ENCODE measurements at places on chromosomes 6 and 20.

DNA sequence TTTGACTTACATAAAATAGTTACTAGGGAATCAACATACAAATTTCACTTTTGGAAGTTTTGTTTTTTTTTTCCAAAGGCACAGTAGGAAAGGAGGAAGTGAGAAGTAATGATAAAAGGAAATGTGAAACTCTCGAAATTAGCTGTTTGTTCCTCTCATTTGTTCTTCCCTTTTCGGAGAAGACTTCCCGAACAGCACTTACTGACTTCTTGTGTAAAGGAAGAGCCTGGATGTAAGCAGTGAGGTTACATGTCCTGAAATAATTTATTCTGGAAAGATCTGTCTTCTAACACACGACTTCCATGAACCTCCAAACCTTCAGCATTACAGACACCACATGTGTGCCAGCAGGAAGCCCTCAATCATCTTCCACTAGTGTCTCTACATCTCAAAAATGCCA, 59.1 kb downstream of the KIF16B start:
- DNase-seq = no peak

DNA sequence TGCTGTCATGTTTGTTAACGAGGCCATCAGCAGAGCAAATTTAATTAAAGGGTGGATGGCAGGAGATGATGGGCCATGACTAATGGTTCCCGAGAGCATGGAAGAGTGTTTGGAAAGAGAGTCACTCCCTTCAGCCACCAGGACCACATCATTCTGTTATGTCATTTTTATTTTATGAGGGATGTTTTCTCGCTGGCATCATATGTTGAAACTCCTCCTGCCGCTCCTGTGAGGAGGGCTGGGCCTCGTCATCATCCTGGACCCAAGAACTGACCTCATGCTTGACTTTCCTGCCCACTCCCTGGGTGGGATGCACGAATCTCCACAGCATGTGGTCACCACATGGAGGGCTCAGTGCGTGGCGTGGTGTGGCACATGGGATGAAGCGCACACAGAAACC, 86.4 kb upstream of the FRMD1 start:
- no peak for DNase-seq

GRCh38 chr6:56268266-56268665, 20.9 kb upstream of the COL21A1 start:
- no peak for DNase-seq

DNA sequence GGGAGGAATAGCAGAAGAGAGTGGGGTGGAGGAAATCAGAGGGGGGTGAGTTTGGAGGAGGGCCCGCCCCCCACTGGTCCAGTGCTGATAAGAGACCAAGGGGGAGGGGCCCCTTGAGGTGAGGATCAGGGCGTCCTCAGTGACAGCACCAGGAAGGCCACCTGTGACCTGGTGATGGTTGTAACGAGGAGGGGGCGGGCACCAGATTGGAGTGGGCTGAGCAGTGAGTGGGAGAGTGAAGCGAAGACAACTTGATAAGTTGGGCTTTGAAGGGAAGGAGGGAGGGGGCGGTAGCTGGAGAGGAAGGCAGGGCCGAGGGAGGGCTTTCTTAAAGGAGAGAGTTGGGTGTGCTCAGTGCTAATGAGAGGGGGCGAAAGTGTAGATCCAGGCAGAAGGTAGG, 30.7 kb downstream of the CDH22 start:
- DNase-seq = no peak

DNA sequence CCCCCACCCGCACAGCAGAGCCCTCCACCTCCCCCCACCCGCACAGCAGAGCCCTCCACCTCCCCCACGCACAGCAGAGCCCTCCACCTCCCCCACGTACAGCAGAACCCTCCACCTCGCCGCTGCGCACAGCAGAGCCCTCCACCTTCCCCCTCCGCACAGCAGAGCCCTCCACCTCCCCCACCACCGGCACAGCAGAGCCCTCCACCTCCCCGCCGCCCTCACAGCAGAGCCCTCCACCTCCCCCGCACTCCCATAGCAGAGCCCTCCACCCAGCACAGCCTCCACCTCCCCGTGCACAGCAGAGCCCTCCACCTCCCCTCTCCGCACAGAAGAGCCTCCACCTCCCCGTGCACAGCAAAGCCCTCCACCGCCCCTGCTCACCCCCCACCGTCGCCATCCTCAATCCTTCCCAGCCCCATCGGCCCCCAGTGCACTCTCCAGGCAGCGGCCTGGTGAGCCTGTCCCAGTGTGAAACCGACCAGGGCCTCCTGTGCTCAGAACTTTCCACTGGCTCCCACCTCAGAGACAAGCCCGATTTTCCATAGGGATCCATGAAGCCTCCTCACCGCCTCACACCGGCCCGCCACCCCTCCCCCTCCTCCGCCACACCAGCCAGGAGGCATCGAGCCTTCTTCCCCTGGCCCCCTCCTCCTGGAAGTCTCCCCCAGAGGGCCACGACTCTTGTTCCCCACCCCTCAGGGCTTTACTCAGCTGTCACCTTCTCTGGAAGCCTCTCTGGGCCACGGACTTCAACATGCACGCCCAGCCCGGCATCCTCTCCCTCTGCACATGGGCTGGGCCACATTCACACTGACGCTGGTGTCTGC, 347.1 kb downstream of the ZFAND3 start:
- DNase-seq = no peak

DNA sequence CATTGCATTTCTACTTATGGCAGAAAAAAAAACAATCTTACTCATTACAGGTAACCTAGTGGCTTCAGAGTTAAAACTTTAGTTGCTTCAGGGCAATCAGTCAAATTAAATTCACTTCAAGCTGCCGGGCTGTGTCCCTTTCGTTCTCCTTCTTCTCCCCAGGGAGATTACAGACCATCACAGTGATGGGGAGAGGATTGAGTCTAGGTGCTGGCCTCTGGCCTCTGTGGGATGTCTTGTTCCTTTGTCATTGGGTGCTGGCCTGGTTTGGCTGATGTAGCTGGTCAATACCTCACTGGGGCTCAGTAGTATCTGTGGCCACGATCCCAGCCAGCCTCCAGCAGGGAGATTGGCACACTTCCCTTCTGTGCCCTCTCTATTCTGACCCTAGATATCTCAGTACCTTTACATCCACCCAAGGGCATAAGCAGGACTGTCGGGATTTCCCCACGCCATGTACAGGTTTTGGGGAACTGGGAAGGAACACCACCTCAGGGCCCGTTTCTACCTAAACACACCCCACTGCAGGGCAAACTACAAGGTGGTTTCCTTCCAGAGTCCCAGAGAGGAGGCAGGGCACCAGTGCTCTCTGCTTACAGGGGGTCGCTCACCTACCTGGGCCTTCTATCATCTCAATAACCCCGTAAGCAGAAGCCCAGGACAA, 15.4 kb downstream of the FYN start:
- no peak for DNase-seq

- no peak for DNase-seq
These were observed at the start of gene OOEP for GRCh38 chr6:73369563-73369962. Gene OOEP, minus strand, starts transcription at chr6:73369897. Its CDS starts 105 bp downstream, at chr6:73369792.

- no peak for DNase-seq
These were observed 49.5 kb downstream of the ADTRP start for GRCh38 chr6:11729076-11729475.

DNA sequence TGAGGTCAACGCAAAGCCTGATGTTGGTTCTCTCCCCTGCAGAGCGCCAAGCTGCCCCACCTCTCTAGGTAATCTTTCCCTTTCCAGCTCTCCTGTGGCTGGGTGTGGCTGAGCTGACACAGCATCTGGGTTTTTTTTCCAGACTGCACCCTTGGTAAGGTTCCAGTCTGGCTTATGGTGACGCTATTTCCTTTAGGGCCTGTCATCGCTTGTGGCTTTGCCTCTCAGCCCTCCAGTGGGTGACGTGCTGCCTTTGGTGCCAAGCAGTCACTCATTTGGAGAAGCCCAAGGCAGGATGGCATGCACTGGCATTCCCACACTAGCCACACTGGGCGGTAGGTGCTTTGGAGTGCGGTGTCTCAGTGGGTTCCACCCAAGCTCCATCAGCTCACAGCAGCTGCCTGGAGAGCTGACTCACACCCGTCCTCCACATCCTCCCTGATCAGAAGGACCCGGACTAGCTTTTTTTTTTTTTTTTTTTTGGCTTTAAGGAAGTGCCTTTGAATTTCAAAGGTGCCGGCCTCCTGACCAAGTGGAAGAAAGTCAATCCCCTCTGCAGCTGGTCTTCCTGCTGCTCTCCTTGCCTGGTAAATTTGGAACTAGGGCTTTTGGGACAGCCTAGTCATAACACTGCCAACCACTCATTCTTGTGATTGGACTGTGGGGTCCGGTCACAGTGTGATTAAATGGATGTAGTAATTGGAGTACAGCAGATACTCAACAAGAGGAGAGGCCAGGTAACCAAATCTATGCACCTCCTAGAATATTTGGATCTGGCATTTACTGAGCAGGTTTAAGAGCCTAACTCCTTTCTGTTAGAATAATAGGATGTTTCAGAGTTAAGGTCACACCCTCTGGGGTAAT, 153.6 kb downstream of the CD83 start:
- no peak for DNase-seq

DNA sequence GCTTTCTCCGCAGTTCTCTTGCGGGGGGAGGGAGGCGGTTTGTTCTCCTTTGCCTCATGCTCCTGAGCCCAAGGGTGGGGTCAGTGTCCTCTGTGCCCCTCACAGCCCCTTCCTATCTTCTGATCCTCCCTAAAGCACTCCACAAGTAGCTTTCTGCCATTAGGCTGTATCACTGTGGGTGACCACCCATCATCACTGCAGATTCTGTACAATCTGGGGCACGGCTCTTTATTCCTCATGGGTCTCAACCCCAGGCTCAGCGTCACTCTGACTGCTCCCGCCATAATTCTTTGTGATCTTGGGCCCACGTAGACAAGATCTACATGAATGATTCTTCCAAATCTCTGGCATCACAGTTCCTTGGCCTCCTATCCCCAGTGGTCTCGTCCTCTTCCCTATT, 10.5 kb downstream of the NCR2 start:
- DNase-seq = no peak

- no peak for DNase-seq
These were observed 91.4 kb upstream of the RNF217 start for GRCh38 chr6:124870611-124871459.

DNA sequence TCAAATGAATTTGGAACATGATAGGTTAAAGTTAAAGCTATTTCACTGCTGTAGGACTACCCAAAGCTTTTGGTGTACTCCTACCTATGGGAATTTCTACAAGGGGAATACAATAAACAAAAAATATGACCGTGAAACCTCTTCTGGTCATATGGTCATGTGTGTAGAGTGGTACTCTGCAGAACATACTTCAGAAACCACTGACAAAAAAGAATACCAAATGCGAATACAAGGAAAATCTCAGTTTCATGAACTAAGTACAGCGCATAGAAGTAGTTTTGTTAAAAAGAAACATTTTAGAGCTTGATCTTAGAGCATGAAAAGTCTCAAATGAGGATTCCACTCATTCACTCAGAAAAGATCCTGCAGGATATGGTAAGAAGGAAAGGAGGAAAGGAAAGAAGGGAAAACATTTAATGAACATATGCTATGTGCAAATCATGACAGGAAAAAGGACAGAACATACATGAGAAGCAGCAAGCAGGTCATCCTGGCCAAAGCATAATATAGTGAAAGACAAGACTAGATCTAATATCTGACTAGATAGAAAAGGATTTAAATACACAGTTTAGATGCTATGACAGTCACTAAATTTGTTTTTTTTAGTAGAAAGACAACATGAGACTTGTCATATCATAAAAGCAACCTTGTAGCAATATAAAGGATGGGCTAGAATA, 36.5 kb downstream of the SNX14 start:
- no peak for DNase-seq

GRCh38 chr6:28940858-28941683, 17.3 kb upstream of the TRIM27 start:
- peak; percentile 75 for DNase-seq

DNA sequence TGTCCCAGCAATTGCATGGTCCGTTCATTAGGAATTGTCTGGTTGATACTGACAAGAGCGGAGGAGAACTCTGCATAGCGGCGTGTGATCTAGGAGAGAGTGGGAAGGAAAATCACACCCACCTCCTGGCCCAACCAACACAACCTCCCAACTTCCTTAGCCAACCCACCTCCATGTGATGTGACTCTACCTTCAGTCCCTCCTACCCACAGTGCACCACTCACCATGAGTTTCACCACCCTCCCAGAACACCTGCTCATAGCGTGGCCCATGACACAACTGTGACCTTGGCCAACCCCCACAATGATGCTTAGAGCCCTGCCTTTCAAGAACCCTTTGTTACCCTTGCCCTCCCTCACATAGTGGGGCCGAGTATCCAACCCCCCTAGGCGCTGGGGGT, 7.7 kb downstream of the VPS52 start:
- DNase-seq = no peak

GRCh38 chr6:100712997-100713396, 168.1 kb downstream of the ASCC3 start:
- no peak for DNase-seq

DNA sequence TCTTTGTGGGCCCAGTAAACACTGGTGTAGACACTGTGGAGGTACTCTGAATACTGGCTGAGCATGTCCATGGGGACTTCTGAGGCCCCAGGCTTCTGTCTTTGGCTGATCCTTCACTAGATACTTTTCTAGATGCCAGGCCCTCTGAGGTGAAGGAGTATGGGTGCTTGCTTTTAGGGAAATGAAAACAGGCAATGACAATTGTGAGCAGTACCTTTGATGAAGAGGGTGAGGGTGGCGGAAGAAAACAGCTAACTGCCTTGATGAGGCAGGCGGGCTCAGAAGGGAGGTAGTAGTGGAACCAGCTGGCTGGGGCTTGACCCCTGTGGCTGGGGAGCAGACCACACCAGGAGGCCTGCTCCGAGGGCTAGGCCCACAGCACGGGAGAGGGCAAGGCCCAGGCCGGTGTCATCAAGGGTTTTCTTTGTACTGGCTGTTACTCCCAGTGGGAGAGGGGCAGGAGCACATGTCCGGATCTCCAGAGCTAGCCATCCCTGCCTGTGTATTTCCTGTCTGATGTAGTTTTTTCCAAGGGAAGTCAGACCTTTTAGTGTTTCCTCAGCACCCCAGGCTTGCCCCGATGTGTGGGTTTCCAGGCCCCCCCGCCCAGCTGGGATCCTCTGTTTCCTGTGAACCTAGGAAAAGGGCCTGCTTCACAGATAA, 3.9 kb downstream of the PLCG1 start:
- DNase-seq = no peak

GRCh38 chr6:52077961-52078625, 9.3 kb downstream of the PKHD1 start:
- no peak for DNase-seq

- DNase-seq = no peak
These were observed 12.7 kb downstream of the GGT7 start for GRCh38 chr20:34859826-34860545.

- no peak for DNase-seq
These were observed 254.9 kb downstream of the PRL start for GRCh38 chr6:22041797-22042480.

DNA sequence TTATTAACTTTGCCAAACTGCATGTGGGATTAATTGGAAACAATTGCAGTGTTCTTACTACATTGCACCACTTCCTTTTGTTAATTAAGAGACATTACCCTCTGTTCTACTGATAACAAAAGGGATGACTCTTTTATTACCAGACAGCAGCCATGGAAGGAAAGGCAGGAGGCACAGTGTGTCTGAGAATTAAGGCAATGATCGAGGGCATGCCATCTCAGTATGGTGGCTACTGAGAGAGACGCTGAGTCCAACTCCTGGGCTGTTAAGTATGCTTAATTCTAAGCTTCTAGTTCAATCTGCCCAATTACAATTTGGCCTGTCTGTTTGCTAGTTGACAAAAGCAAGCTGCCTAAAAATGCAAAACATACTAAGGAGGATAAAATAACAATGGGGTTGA, 227.4 kb downstream of the PHACTR1 start:
- DNase-seq = no peak
